ENCODE measurements at places on chromosomes 4 and X.

- no peak for DNase-seq
- H3K27me3 ChIP-seq, result no peaks in the 10 kb centered on the region
- H3K4me3 ChIP-seq, result peak overlapping the region; percentile 56
- H3K36me3 ChIP-seq, result no peaks in the 10 kb centered on the region
- H3K27ac ChIP-seq, result peak overlapping the region; percentile 94
These were observed 528 bp downstream of the FMR1 start for GRCh38 chrX:147912093-147912801.

GRCh38 chr4:84501721-84502267 lies 2.7 kb upstream of the NKX6-1 start:
- no peaks in the 10 kb centered on the region for H3K36me3 ChIP-seq
- H3K27me3 ChIP-seq, result peaks cover 45% of the 10 kb centered on the region
- H3K4me3 ChIP-seq, result no peak overlapping the region
- H3K27ac ChIP-seq, result no peak overlapping the region
- H3K4me1 ChIP-seq, result peaks cover 30% of the 10 kb centered on the region

DNA sequence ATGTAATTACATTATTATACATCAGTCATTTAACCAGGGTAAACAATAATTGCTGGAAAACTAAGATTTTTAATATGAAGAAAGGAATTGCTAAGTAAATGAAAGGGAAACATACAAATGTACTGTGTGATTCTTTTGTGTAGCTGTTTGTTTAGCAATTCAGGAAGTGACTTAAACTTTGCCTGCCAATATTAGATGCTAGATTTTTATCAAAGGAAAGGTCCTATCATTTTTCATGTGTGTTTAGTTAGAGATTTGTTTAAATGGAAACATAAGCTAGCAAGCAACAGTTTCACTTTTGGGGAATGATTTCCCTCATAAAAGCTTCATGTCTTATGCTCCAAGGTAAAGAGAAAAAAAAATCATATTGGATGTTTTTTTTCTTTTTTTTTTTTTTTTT lies 95.1 kb upstream of the LIMCH1 start:
- no peak overlapping the region for H3K4me3 ChIP-seq
- H3K36me3 ChIP-seq, result no peaks in the 10 kb centered on the region
- no peak overlapping the region for H3K27ac ChIP-seq
- H3K27me3 ChIP-seq, result no peaks in the 10 kb centered on the region

DNA sequence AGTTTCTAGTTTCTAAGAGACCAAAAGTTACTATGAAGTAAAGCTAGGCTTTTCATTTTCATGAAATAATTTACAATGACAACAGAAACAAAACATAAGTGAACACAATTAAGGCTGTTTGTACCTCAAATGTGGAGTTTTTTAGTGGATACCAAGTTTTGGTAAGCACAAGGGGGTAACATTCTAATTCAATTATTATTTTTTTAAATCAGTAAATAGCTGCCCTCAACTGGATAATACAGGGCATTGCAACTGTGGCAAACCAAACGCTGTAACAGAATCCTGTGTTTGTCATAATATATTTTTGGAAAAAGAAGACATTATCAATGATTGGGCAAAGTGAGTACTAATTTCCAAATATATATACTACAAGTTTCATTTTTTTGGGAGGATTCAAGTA lies 150.3 kb downstream of the FBXW7 start:
- H3K4me1 ChIP-seq, result no peaks in the 10 kb centered on the region
- H3K27ac ChIP-seq, result no peak overlapping the region
- no peak for DNase-seq
- H3K36me3 ChIP-seq, result no peaks in the 10 kb centered on the region
- no peaks in the 10 kb centered on the region for H3K27me3 ChIP-seq

- no peaks in the 10 kb centered on the region for H3K4me1 ChIP-seq
- H3K4me3 ChIP-seq, result no peak overlapping the region
- no peak overlapping the region for H3K27ac ChIP-seq
These were observed 10.8 kb upstream of the SNCA start for GRCh38 chr4:89847571-89848325.

DNA sequence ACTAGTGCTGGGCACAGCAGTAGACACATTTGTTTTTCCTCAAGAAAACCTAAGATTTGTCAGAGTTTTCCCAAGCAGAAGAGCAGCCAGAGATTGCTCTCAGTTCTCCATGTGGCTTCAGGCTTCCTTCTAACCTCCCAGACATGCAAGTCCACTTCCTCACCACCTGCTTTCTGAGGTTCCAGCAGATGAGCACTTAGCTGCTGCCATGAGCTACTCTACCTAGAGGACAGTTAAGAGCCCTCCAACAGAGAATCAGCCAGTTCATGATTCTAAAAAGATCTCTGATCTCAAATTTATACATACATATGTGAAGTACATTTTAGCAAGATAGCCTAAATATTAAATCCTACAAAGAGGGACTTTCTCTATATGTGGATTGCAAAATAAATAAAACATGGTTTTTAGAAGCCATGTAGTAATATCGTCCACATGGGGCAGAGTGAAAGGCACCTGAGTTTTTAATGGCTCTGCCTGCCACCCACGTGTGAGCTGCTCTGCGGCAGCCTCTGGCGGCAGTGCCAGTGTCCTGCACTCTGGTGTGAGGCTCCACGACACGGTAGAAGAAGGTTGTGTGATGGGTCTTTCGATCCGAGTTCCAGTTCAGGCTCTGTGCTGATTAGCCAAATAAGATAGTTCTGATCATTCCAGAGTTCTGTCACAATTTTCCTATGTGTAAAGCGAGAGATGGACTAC lies 10.3 kb downstream of the CYP4V2 start:
- no peak for DNase-seq
- peaks cover 5% of the 10 kb centered on the region for H3K36me3 ChIP-seq
- H3K27me3 ChIP-seq, result no peaks in the 10 kb centered on the region
- no peaks in the 10 kb centered on the region for H3K4me1 ChIP-seq

DNA sequence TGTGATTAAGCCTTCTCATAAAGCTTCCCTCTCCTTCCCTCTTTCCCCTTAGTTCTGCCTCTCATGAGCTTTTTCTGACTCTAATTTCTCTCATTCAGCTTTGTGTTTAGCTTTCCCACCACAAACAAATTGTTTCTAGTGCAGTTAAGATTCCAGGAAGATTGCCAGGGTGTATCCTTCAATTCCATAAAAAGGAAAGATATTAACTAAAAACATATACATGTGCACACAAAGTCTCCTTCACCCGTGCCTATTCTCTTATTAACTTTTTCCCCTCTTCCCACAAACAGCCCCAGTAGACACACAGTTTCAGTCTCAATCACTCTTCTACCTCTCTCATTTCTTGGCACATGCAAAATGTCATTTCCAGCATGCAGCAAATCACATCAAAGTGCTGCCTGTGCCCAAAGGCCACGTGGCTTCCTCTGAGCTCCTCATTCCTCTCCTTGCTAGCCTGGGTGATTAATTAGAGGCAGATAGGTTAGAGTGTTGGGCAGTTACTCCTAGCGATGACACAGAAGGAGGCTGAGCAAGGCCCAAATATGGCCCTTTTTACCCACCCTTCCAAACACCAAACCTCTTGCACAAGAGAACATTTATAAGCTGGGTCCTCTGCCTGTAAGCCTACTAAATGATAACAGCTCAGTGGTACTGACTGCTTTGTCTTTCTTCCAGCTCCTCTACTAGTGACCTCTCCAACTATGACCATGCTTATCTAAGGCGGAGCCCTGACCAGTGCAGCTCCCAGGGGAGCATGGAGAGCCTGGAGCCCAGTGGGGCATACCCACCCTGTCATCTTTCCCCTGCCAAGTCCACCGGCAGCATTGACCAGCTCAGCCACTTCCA lies 159.6 kb downstream of the SOWAHB start:
- peak overlapping the region; percentile 74 for H3K27ac ChIP-seq
- peaks cover 22% of the 10 kb centered on the region for H3K4me1 ChIP-seq
- DNase-seq, result no peak
- no peaks in the 10 kb centered on the region for H3K36me3 ChIP-seq
- H3K4me3 ChIP-seq, result peak overlapping the region; percentile 3
- H3K27me3 ChIP-seq, result no peaks in the 10 kb centered on the region

GRCh38 chrX:128518508-128518907 lies 466.3 kb upstream of the ACTRT1 start:
- H3K36me3 ChIP-seq, result no peaks in the 10 kb centered on the region
- H3K4me1 ChIP-seq, result no peaks in the 10 kb centered on the region
- no peaks in the 10 kb centered on the region for H3K27me3 ChIP-seq
- DNase-seq, result no peak

- no peaks in the 10 kb centered on the region for H3K27me3 ChIP-seq
- DNase-seq, result no peak
- no peaks in the 10 kb centered on the region for H3K36me3 ChIP-seq
- H3K4me1 ChIP-seq, result peaks cover 4% of the 10 kb centered on the region
- H3K4me3 ChIP-seq, result no peak overlapping the region
These were observed 156.8 kb upstream of the HS3ST1 start for GRCh38 chr4:11585506-11585905.

DNA sequence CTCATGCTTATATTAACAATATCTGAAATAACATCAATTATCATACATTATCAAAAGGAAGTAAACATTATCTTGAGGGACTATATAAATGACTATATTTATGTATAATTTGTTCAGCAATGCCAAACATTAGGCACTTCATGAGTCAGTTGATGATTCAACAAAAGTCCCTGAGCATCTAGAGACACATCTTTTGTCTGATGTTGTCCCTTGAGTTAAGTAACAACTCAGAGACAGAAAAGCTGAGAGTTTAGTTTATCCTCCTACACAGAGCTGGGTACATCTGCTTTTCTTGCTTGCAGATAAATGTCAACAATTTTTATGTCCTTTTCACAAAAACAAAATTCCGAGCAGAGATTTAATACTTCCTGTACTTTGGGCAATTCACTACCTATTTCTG lies 311.1 kb downstream of the INPP4B start:
- no peak overlapping the region for H3K4me3 ChIP-seq
- no peaks in the 10 kb centered on the region for H3K27me3 ChIP-seq
- H3K27ac ChIP-seq, result no peak overlapping the region
- no peaks in the 10 kb centered on the region for H3K4me1 ChIP-seq
- DNase-seq, result no peak

GRCh38 chr4:82629238-82630000 lies 67.6 kb upstream of the TMEM150C start:
- no peak overlapping the region for H3K4me3 ChIP-seq
- H3K36me3 ChIP-seq, result no peaks in the 10 kb centered on the region
- no peak for DNase-seq
- H3K27me3 ChIP-seq, result no peaks in the 10 kb centered on the region

DNA sequence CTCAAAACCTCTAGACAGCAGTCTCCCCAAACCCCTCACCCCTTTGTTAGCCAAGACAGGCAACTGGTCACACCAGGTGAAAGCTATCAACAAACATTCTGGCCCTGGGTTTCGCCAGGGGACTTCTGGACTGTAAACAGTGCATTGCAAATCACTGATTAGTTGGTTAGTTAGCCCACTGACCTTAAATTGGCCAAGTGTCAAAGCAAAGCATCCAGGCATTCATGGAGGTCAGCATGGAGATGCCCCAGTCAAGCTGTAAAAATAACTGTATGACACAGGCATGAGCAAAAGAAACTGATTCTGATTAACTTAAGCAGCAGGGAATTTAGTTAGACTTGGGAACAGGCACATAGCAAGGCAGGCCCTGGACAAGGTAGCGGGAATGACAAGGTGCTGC lies 156.0 kb upstream of the TTC29 start:
- H3K36me3 ChIP-seq, result no peaks in the 10 kb centered on the region
- peaks cover 5% of the 10 kb centered on the region for H3K4me1 ChIP-seq
- no peaks in the 10 kb centered on the region for H3K27me3 ChIP-seq
- H3K4me3 ChIP-seq, result no peak overlapping the region

DNA sequence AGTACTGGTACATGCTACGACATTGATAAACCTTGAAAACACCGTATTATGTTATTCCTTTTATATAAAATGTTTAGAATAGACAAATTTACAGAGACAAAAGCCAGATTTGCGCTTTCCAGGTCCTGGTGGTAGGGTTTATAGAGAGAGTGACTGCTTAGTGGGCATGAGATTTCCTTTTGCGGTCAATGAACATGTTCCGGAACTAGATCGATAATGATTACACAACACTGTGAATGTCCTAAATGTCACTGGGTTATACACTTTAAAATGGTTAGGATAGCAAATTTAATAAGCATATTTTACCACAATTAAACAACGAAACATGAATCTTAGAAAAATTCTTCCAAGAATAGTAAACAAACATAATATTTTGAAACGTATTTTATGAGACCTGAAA lies 77.3 kb downstream of the MAGEA10 start:
- DNase-seq, result no peak
- H3K4me1 ChIP-seq, result no peaks in the 10 kb centered on the region
- no peaks in the 10 kb centered on the region for H3K27me3 ChIP-seq
- no peaks in the 10 kb centered on the region for H3K36me3 ChIP-seq
- no peak overlapping the region for H3K27ac ChIP-seq

- no peaks in the 10 kb centered on the region for H3K27me3 ChIP-seq
- no peak overlapping the region for H3K4me3 ChIP-seq
- H3K4me1 ChIP-seq, result no peaks in the 10 kb centered on the region
- H3K36me3 ChIP-seq, result no peaks in the 10 kb centered on the region
- H3K27ac ChIP-seq, result no peak overlapping the region
These were observed 404.6 kb upstream of the F9 start for GRCh38 chrX:139125916-139126315.

GRCh38 chr4:74671080-74671698 lies 123.1 kb downstream of the BTC start:
- no peak overlapping the region for H3K4me3 ChIP-seq
- no peaks in the 10 kb centered on the region for H3K4me1 ChIP-seq
- no peaks in the 10 kb centered on the region for H3K36me3 ChIP-seq
- no peaks in the 10 kb centered on the region for H3K27me3 ChIP-seq

GRCh38 chr4:169009286-169010124 lies 550 bp downstream of the CBR4 start:
- H3K4me3 ChIP-seq, result peak overlapping the region; percentile 79
- H3K36me3 ChIP-seq, result no peaks in the 10 kb centered on the region
- H3K27me3 ChIP-seq, result no peaks in the 10 kb centered on the region
- DNase-seq, result no peak
- peaks cover 38% of the 10 kb centered on the region for H3K4me1 ChIP-seq

GRCh38 chrX:99522450-99522849 lies 887.6 kb downstream of the PCDH19 start:
- no peak overlapping the region for H3K27ac ChIP-seq
- H3K27me3 ChIP-seq, result no peaks in the 10 kb centered on the region
- no peak overlapping the region for H3K4me3 ChIP-seq
- H3K36me3 ChIP-seq, result no peaks in the 10 kb centered on the region

- no peaks in the 10 kb centered on the region for H3K27me3 ChIP-seq
- no peaks in the 10 kb centered on the region for H3K36me3 ChIP-seq
- DNase-seq, result no peak
- H3K4me1 ChIP-seq, result no peaks in the 10 kb centered on the region
These were observed 9.8 kb downstream of the PABPC1L2A start for GRCh38 chrX:73069365-73070035.

GRCh38 chrX:106802388-106803275 lies at the start of gene TBC1D8B:
Gene TBC1D8B, plus strand, starts transcription at chrX:106802673. Its CDS starts 181 bp downstream, at chrX:106802854.
- no peaks in the 10 kb centered on the region for H3K4me1 ChIP-seq
- H3K27me3 ChIP-seq, result no peaks in the 10 kb centered on the region
- H3K27ac ChIP-seq, result peak within 1 kb of the TSS; percentile 42
- no peak for DNase-seq
- no peaks in the 10 kb centered on the region for H3K36me3 ChIP-seq

- H3K36me3 ChIP-seq, result no peaks in the 10 kb centered on the region
- peak; percentile 77 for DNase-seq
- H3K4me3 ChIP-seq, result no peak overlapping the region
- H3K4me1 ChIP-seq, result no peaks in the 10 kb centered on the region
- no peak overlapping the region for H3K27ac ChIP-seq
These were observed 25.2 kb upstream of the ASMTL start for GRCh38 chrX:1477801-1478458.
